ENCODE measurements at places on chromosomes 4 and X.

GRCh38 chr4:90012918-90013317, 114.3 kb upstream of the CCSER1 start:
- DNase-seq, result no peak

GRCh38 chrX:19904778-19905367, 17.5 kb upstream of the SH3KBP1 start:
- DNase-seq, result peak; percentile 41

DNA sequence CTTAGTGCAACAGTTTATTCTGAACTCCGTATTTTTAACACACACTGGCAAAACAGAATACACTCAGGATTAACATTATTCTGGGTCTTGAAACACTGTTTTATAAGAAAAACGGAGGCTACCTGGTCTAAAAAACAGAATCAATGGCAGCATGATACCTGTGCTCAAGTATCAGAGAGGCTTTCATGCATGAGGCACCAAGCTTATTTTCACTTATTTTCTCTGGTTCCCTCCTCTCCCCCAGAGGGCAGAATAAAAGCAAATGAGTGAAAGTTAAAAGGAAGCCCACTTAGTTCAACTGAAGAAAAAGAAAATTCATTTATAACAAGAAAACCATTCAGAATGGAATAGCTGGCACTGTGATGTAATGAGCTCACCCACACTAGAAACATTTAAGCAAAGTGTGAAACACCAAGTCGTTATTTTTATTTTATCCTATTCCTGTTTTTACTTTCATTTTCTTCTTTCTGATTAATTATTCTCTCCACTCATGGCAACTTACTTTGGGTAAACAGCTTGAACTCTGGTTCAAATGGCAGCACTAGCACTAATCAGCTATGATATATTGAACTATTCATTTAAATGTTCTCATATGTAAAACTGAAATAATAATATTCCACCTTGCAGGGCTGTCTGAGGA, 211.8 kb downstream of the PPP3CA start:
- no peak for DNase-seq

GRCh38 chr4:8790749-8791148, 80.9 kb downstream of the HMX1 start:
- no peak for DNase-seq

- DNase-seq, result no peak
Observed at GRCh38 chrX:41085512-41085877, 250 bp downstream of the USP9X start.

- DNase-seq, result no peak
Observed at GRCh38 chr4:121977251-121978171, 25.7 kb upstream of the TRPC3 start.

- no peak for DNase-seq
Observed at GRCh38 chrX:118499295-118499694, 3.7 kb downstream of the DOCK11 start.

DNA sequence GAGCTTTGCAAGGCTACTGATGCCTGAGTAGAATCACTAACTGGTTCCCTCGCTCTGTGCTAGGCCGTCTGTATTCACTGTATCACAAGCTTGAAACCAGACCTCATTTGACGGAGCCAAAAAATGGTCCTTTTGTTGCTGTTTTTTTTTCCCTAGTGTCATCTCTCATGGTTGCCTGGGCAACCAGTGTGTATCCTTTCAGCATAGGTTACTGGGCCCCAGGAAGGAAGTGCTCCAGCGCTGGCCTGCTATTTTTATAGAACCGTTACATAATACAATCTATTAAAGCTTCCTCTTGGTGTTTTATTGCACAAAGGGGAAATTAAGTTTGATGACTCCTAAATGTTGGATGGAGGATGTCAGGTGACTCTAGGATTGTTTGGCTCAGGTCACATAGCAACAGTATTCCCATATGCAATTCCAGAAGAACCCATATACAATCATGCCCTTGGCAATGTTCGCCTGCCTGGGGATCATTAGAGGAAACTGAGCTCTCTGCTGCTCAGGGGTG, 220.4 kb downstream of the SPRY1 start:
- DNase-seq, result peak; percentile 57

DNA sequence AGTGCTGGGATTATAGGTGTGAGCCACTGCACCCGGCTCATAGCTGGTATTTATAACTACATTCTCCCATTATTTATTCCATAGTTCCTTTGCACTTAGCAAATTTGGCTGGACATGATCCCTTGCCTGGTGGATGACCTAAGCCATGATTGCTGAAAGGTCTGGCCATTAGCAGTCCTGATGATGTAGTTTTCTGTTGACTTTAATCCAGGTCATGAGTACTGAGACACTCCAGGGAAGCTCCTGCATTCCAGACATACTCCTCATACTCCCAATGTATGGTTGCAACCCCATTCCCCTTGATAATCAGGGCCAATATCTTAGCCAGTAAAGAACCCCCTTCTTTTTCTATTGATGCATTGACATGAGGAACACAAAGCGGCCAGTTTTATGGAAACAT, 24.4 kb upstream of the MGST2 start:
- DNase-seq, result peak; percentile 57

- no peak for DNase-seq
Observed at GRCh38 chr4:26819026-26819425, 41.6 kb upstream of the STIM2 start.

DNA sequence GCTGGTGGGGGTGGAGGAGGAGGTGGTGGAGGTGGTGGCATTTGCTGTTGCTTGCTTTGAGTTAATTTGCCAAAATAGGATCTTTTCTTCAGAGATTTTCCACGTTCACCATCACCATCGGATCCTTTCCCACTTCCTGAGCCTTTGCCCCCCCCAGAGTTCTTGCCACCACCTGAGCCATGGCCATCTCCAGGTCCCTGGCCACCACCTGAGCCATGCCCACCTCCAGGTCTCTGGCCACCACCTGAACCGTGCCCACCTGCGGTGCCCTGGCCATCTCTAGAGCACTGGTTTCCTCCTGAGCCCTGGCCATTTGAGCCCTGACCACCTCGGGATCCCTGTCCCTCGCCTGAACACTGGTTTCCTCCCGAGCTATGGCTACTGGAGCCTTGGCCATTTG, 1.9 kb downstream of the IRS4 start:
- DNase-seq, result no peak

Data from fibroblast of skin of right biceps (primary cell).